ENCODE measurements at places on chromosomes 7 and 10.

DNA sequence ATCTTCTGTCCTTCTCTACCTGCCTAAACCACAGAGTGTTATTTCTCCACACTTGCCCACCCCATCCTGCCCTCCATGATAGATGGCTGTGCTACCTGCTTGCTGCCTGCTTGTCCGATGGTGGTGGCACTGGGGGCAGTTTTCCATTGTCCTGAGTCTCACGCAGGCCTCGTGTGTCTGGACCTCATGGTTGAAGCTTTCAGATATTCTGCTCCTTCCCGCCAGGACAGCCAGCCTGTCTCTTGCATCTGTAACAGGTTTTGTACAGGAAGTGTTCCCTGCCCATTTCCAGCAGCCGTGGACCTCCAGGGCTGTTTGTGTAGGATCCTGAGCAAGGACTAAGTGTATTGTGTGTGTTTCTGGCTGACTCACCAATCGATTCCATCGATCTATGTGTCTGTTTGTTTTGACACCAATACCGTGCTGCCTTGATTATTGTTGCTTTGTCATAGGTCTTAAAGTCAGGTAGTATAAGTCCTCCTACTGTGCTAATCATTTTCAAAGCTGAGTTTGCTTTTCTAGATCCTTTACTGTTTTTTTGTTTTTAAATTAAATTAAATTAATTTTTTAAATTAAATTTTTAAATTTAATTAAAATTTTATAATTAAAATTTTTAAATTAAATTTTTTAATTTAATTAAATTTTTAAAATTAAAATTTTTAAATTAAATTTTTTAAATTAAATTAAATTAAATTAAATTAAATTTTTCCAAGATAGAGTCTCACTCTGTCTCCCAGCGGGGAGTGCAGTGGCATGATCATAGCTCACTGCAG lies 8.5 kb downstream of the IL15RA start:
- no peak for DNase-seq

DNA sequence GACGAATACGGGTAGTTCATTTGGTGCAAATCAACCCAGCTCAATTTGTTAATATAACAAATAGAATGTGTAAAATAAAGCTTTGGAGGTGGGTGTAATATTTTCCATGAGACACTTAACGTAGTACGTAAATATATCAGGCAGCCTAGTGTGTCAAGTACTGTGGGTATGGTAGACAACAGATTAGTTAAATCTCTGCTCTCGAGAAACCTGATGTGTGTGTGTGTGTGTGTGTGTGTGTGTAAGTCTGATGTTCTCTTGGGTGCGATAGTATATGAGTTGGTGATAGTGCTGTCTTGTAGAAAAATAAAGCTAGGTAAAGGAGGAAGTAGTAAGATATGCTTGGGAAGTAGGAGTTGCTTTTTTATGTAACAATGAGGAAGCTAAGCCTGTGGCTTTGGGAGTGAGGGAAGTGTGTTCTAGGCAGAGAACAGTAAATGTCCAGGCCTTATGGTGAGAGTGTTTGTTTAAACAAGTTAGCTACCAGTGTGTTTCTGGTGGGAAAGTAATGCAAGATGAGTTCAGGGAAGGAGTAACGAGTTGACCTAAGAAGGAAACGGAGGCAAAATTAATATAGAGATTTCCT lies 26.1 kb downstream of the WAC start:
- no peak for DNase-seq

- DNase-seq = peak; percentile 40
Measured at GRCh38 chr10:61836888-61837754, 64.4 kb upstream of the ARID5B start.

- no peak for DNase-seq
Measured at GRCh38 chr10:124535731-124536495, 74.3 kb downstream of the LHPP start.

GRCh38 chr7:43906331-43907010 lies at the start of gene URGCP:
URGCP (minus strand) TSS chr7:43906596; CDS start chr7:43906575, 21 bp downstream.
- DNase-seq = no peak

- DNase-seq = no peak
Measured at GRCh38 chr7:114070246-114070645, 151.4 kb upstream of the PPP1R3A start.

All from fibroblast of skin of left biceps (primary cell).